Renal pelvis (tissue), 12 donors: ENCODE measurements at places on chromosomes 3 and 15.

GRCh38 chr15:70098461-70099166, 897 bp upstream of the TLE3 start:
- peak; percentile 73 for DNase-seq

DNA sequence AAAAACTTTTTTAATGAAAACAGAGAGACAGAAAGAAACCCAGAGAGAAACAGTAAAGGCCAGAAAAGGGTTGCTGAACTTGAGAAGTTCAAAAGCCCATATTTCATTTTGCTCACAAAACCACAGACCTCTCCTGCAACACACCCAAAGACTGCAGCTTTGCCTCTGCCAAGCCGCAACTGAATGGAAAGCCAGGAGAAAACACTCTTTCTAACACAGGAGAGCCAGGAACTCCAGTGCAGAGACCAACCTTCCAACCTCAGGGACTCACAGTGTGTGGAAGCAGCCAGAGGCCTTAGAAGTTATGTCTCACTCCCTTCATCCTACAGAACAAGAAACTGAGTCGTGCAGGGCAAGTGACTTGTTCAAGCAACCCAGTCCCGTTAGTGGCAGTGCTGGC, 163.1 kb upstream of the HES1 start:
- no peak for DNase-seq

- no peak for DNase-seq
These were observed 159.1 kb upstream of the PDZRN3 start for GRCh38 chr3:73783811-73784210.

GRCh38 chr3:101861789-101862415, 12.6 kb downstream of the NFKBIZ start:
- no peak for DNase-seq

- DNase-seq = peak; percentile 60
These were observed 19.6 kb downstream of the CHRD start for GRCh38 chr3:184399410-184399809.

DNA sequence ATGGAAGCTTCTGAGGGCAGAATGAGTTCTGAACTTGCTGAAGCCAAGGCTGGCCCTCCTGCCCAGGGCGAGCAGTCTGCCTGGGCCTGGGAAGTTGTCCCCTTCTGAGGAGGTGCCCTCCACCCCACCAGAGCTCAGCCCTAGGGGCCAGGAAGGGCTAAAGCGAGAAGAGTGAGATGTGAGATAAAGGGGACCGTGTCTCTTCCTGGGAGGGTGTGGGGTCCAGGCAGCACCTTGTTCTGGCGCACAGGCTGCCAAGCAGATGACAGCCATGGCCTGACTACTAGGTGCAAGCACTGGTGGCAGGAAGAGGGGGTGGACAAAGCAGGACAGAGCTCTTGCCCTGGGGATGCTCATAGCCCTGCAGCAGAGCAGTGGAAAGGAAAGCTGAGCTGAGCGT, 3.7 kb downstream of the PAK6 start:
- DNase-seq = no peak

DNA sequence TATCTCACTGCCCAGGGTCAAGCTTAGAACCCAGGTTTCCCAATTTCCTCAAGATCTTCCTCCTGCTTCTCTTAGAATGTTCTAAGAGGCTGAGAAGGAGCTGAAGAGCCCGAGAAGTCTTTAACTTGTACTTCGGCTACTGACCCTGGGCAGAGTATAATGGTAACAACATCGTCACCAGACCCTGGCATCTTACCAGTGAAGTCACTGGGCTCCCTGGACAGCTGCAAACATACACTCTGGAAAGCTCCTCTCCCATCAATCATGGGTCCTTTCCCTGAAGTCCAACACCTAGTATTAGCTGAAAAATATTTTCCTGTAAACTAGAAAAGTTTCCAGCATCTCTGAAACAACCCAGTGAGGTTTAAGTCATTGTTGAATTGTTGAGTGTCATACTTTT, 22.7 kb downstream of the CPEB1 start:
- no peak for DNase-seq

GRCh38 chr3:38545550-38545949, 49.4 kb downstream of the EXOG start:
- no peak for DNase-seq

GRCh38 chr15:26889298-26889898, 22.5 kb downstream of the GABRA5 start:
- peak; percentile 58 for DNase-seq

DNA sequence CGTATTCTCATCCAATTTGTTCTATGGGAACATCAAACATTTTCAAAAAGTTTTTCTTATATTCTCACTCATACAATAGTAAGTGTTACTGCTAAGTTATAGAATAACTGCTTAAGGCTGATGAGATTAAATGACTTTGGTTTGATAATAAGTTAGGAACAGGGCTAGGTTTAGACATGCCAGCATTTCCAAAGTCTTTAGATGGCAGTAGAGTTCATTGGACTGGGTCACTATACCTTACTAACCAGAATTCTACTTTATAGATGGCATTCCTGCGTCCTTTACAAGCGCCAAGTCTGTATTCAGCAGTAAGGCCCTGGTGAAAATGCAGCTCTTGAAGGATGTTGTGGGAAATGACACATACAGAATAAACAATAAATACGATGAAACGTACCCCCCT, 21.7 kb downstream of the PLAAT1 start:
- no peak for DNase-seq

DNA sequence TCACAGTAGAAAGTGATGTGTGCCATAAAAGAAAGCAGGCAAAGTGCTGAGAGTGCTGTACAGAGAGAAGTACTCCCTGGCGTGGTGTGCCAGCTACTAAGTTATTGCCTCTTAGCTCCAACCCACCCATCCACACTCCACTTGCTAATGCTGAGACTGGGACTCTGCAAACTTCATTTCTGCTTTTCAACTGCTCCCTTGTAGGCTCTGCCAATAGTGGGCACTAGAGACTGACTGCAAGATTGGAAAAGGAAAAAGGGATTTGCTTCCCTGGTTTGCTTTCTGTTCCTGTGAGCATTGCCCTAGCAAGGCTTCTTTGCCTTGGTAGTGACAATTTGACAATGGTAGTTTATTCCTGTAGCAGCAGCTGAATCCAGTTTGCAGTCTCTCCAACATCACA, 56.5 kb upstream of the TMEM108 start:
- no peak for DNase-seq

DNA sequence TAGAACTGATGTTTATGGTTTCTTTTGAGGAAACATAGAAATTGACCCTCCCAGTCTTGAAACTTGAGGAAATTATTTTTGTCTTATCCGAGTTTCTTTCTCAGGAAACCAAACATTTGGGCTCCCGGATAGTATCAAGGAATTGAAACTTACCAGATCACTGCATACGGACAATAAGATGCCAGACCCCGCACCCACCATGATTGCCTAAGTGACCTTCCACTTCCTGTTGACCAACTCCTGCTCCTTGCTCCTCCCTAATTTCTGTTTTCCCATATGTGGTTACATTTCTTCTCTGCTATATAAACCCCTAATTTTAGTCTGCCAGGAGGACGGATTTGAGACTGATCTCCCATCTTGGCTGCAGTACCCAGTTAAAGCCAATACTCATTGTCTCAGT, 118.4 kb upstream of the TPRG1 start:
- no peak for DNase-seq

GRCh38 chr3:189324538-189325138, 152.9 kb downstream of the TPRG1 start:
- peak; percentile 86 for DNase-seq

- no peak for DNase-seq
These were observed 32.9 kb downstream of the AP3S2 start for GRCh38 chr15:89860891-89861290.

DNA sequence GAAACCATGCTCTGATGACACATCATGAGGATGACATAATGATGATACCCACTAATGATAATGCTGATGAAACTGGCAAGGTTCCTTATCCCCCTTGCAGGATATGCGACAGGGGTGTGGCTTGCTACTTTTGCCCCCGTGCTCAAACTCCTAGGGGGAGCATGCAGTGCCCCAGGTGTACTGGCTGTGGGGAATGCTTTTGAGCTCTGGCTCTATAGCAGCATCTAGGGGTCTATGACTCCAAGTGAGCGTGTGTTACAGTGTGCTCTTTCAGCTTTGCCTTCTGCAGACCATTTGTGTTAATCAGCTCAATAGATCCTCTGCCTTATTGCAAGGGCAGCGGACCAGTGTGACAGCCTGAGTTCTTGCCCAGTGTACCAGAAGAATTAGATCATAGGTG, 1239.5 kb downstream of the SI start:
- DNase-seq = no peak

DNA sequence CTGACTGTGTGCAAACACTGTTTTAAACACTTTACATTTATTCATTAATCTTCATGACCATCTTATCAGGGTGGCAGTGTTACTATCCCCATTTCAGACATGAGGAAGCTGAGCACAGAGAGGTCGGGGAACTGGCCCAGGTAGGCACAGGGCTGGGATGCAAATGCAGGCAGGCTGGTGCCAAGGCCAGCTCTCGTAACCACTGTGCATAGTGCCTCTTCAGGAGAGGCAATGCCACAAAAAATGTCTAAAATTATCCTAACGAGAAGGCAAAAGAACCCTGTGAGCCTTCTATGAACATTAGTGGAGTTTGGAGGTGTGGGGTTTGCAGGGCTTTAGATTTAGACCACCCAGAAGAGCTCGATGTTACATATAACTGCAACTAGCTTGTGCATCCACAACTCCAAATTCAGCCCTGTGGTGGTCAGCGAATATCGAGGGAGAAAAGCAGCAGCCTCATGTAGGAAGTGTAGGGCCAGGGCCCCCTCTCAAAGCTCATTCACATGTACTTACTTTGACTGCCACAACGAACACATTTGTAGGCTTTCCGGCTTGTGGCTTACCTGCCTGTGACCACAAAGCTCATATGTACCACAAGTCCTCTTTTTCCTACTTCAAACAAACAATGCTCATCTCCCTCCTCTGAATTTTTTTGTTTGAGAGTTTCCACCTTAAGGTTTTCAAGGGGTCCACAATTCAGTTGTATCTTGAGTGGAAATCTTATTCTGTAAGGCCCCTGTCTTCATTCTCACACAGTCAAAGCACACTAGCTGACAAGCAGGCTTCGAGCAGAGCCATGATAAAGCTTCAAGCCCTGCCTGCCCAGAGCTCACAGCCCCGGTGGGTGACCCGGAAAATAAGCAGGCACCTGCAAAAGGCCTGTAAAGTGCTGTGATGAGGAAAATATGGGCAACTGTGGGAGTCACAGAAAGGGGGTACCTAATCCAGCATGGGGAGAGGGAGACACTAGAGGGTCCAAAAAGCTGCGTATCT, 722.9 kb upstream of the CFAP20DC start:
- no peak for DNase-seq

DNA sequence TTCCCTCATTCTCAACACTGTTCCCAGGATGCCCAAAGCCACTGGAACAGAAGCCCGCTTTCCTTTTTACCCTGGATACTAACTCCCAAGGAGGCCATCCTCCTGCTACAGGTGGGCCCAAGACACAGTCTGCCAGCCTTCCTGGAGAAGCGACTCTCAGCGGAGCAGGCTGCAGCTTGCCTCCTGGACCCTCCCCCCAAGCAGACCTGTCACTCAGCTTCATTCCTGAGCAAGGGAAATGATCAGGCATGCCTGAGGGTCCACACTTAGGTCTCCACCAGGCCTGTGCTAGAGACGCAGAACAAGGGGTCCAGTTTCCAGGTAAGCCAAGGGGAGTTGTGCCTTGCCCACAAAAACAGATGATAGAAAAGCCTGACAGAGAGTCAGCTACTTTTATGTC, 62.8 kb downstream of the SLCO2A1 start:
- no peak for DNase-seq

- no peak for DNase-seq
These were observed 46.1 kb downstream of the RFTN1 start for GRCh38 chr3:16467393-16467792.

DNA sequence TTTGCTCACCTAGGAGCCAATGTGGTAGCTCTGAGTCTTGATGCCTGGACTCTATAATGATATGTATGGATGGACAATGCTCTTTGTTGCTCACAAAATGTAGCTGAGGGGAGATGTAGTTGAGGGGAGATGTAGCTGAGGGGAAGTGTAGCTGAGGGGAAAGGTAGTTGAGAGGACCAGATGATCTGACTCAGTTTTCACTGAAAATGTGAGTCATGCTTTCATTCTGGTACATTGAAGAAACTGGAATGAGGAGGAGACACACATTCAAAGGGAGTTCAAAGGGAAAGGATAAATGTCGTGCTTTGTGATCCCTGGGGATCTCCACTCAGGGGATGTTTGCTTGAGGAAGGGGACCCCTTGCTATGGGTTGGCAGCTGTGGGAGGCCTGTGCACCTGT, 302.9 kb upstream of the TRIM42 start:
- DNase-seq = no peak

DNA sequence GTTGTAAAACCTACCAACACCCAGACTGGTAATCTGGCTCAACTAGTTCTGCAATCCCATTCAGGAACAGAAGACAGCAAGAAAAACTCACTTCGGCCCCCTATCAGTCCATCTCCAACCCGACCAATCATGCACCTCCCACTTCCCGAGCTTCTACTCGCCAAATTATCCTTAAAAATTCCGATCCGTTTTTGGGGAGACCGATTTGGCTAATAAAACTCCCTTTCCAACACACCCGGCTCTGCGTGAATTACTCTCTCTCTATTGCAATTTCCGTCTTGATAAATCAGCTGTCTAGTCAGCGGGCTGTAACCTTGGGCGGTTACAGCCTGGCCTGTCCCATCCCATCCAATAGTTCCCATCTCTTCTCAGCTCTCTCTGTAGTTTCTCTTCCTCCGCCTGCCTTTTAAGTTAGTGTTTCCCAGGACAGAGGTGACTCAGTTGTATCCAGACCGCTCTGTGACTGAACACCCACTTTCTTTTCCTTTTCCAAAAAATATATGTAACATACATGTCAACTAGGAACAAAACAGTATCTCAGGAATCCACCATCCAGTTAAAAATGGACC, 780 bp upstream of the ACAD9 start:
- peak; percentile 31 for DNase-seq

DNA sequence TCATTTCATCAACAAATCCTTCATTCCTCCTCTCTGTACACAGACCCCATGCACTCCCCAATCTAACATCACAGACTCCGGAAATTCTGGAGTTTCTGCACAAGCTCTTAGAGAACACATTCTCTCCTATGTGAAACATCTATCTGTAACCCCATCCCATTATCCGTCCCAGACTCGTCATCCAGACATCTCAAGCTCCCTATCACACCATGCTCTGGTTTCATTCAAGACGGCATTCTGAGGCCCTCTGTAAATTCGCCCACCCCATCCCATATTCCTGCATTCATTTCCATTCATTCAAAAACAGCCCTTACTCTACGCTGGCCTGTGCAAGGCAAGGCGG, 575 bp downstream of the LEO1 start:
- DNase-seq = peak; percentile 23

DNA sequence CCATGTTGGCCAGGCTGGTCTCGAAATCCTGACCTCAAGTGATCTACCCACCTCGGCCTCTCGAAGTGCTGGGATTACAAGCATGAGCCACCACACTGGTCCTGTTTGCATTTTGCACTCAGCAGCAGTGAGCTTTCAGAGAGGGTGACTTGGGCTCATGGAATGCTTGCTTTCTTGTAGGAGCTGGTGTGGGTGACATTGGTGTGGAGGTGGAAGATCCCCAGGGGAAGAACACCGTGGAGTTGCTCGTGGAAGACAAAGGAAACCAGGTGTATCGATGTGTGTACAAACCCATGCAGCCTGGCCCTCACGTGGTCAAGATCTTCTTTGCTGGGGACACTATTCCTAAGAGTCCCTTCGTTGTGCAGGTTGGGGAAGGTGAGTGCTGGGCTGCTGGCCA, 90.3 kb downstream of the FLNB start:
- DNase-seq = no peak
